ENCODE measurements at places on chromosomes 1 and 21.

- no peak for DNase-seq
Measured at GRCh38 chr21:33411949-33412430, 8.8 kb downstream of the IFNGR2 start.

DNA sequence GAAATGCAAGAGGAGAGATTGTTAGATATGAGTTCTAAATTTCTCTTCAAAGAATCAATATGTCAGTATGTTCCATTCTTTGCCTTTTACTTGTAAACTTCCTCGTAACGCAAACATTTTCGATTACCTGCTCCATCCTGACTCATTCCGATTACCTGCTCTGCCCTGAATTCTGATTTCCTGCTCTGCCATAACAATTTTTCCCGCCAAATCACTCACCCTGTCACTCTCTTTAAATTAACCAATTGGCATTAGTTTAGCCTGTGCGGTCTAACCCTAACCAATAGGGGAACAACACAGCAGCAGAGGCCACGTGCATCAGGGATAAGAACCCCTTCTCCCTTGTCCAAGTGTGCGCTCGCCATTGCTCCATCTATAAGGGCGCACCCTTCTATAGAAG lies 25.0 kb upstream of the CBR3 start:
- no peak for DNase-seq

DNA sequence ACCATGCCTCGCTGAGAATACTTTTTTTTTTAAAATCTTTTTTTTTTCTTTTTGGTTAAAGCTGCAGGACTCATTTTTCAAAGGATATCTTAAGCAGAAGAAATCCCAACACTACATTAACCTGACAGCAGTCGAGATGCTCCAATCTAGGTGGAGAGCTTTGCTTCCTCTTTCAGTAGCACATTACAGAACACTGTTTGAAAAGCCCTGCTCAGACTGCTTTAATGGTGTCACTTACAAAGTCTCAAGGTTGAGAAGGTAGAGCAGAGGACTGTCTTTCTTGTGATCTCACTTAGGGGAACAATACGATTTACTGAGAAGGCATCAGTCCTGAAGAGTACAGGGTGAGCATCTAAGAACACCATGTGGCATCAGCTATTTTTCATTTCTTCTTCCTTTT lies 21.0 kb upstream of the CPLANE2 start:
- DNase-seq: no peak

GRCh38 chr1:219433496-219434131 lies 179.3 kb downstream of the ZC3H11B start:
- no peak for DNase-seq

- no peak for DNase-seq
Measured at GRCh38 chr1:178091986-178092745, 1.7 kb upstream of the RASAL2 start.

GRCh38 chr1:202661136-202661845 lies 49.0 kb downstream of the SYT2 start:
- DNase-seq: no peak

- DNase-seq: no peak
Measured at GRCh38 chr1:50793521-50793920, 166.5 kb downstream of the FAF1 start.

DNA sequence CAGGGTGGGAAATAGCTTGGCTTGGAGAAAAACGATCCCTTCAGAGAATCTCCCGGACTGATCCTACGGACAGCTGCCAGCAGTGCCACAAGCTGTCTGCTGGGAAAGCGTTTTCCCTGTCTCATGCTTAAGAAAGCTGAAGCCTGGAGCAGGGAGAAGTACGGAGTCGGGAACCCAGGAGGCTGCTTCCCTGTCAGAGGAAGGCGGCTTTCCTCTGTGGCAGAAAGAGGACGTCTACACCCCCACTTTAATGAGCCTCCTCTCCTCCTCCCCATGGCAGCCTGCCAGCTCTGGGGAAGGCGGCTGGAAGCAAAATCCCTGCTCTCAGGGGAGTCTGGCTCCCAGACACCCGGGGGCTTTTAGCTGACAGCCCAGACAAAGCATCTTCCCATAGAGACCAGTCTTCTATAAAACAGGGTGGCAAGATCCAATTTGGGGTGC lies 7.3 kb downstream of the KIF21B start:
- peak; percentile 58 for DNase-seq

- DNase-seq: no peak
Measured at GRCh38 chr1:77336729-77337128, 54.9 kb downstream of the AK5 start.

- DNase-seq: peak; percentile 97
Measured at GRCh38 chr1:155241841-155242264, 13.4 kb downstream of the ENTREP3 start.

DNA sequence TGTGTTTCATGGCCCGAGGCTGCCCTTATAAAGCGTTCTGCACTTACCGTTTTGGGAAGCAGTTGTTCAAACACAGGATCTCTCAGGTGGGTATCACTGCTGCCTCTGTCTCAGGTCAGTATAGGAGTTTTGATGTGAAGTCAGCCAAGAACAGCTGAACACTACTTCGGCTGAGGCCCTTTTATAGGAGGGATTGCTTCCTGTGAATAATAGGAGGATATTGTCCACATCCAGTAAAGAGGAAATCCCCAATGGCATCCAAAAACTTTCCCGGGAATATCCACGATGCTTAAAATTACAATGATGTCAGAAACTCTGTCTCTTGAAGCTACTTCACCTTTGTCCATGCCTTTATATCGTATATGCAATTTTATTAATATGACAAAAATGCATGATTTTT lies at the start of gene SELE:
Gene SELE, minus strand, starts transcription at position 156 of the 400 bp plus-strand sequence. CDS start 467 bp downstream, outside the sequence.
- DNase-seq: no peak

DNA sequence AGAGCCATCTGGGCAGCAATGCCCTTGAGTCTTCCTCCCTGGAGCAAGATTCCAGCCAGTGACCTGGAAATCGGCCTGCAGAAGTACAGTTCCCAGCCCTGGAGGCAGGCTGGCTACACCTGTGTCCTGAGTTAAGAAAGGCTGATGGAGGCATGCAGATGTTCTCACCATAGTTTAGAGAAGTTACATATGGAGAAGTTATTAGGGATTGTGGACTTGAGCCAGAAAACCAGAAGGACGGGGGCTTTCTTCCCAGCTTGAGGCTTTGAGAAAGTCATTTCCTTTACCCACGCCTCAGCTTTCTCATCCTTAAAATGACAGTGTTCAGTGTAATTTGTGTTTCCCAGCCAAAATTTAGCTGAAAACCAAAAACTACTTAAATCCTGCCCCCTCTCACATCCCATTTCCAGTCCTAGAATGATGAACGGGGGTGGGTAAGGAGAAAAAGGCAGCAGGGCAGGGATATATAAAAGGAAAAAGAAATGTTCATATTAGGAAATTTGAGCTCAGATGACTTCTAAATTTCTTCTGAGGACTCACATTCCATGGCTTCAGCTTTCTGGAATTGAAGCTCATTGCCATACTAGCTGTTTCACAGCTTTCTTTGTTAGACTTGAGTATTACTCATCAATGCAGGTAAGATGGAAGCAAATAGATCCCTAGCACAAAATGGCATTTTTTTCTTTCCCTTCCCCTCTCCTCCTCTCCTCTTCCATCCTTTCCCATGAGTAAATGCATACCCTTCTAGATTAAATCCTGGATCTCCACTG lies 14.4 kb upstream of the C8B start:
- no peak for DNase-seq

DNA sequence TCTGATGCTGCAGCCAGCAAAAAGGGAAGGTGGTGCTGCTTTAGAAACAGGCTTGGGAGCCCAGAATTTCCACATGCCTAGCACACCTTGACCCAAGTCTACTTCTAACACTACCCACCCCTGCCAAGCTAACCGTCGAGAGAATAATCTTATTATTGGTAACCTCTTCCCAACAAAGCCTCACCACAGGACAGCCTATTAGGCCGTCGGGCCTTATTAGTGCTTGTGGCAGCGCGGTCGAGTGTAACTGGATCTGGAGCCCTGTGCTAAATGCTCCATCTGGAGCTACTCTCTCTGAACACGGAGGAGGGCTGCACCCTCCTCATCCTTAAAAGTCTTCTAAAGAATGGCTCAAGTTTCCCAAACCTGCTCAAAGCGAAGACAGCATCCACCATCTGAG lies 165.5 kb upstream of the NFIA start:
- DNase-seq: no peak

- no peak for DNase-seq
Measured at GRCh38 chr1:167273027-167273800, 52.5 kb downstream of the POU2F1 start.

GRCh38 chr1:164137273-164137925 lies 421.6 kb upstream of the PBX1 start:
- DNase-seq: no peak

DNA sequence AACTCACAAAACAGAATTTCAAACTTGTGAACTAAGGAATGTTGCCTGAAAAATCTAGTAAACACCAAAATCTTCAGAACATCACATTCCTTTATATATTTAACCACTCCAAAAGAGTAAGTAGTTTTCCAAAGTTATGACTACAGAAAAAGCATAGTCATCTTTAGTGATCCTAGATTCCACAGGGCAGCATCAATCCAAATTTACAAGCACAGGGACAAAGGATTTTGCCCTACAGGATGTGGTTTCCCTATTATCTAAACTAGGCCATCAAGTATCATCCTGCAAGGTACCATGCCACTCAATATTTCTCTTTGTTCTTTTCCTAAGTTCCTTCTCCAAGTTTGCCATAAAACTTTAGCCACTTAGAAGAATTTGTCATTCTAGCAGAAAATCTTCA lies 33.0 kb downstream of the COP1 start:
- no peak for DNase-seq

GRCh38 chr1:7614576-7615074 lies 156.5 kb upstream of the VAMP3 start:
- no peak for DNase-seq

GRCh38 chr1:165671526-165671925 lies 26.8 kb downstream of the ALDH9A1 start:
- DNase-seq: peak; percentile 89

- DNase-seq: no peak
Measured at GRCh38 chr1:43924516-43924915, 9.1 kb upstream of the ARTN start.

DNA sequence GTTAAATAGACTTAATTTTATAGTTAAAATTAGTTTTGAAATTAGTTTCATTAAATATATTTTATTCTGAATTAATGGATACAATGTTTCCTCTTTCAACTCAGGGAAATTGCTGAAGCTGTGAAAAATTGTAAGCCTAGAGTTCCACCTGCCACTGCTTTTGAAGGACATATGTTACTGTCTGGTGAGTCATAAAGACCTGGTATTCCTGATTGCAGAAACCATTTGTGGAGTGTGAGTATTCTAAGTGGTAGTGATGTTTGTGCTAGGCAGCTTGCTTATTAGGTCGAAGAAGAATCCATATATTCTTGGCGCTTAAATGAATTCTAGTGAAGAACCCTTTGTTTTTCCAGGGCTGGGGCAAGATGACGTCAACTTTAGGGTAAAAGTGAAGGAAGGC lies 34.0 kb downstream of the MTR start:
- DNase-seq: no peak

DNA sequence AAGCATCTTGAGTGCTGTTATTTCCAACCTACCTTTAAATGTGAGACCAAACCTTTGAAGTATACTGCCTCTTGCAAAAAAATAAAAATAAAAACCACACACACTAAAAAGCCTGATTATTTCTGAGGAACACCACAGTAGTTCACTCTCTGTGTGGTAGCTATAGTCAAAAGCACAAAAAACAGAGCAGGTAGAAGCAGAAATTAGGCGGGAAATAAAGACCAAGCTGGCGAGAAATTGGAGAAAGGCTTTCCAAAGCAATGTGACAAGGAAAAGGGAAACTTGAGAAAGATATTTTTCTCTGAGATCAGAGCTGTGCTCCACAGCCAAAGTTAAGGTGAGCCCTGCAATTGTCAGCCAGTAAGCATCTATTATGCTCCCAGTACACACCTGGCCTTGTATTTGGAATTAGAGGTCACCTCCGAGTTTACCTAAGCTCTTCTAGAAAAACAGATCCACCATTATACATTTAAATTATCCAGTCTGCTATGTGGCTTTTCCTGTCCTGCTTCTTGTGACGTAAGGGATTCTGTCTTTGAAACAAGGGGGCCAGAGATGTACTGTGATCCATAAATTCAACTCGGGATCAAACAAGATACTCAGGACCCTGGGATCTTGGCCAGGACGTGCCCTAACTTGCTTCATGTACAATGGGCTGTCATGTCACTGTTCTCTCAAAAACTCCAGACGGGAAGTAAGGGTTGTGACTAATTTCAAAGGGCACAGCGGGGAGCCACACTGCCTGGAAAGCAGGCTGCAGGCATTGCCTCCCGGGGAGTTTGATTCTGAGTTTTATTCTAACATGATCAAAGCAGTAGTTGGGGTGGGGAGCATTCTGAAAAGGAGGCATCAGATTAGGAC lies 39.8 kb upstream of the RAB4A start:
- DNase-seq: peak; percentile 24

DNA sequence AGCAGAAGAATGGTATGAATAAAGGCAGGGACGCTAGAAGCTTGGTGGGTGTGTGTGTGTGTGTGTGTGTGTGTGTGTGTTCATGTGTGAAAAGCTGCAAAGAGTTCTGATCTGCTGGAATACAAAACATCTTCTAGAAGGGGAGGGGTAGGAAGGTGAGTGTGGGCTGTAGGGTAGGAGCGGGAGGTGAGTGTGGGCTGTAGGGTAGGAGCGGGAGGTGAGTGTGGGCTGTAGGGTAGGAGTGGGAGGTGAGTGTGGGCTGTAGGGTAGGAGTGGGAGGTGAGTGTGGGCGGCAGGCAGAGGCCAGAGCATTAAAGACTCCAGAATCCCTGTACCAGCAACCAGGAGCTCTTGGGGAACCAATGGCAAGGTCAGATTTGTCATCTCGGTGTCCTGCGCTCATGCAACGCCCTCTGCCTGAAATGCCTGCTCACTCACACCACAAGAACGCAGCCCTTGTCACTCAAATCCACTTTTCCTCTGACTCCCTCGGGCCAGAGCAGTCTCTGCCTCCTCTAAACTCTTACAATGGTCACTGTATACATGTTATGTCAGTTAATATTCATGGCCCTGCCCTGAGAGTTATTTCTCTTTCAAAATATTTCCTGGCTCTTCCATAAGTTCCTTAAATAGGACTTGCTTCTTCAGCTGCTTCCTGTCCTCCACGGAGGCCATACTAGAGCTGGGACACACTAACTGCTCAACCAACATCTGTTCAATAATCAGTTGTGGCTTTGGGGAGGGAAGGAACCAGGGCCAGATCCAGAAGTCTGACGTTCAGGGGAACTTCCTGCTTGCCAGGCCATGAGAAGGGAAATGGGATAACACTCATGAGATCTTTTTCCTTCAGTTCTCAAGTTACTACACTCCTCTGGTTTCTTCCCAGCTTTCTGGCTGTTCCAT lies 53.6 kb upstream of the ZNF644 start:
- no peak for DNase-seq
